Cerebellar nuclear complex (tissue), 1 donor: ENCODE measurements at places on chromosomes 12 and 14.

- no peak for DNase-seq
These were observed 7.1 kb downstream of the ARHGDIB start for GRCh38 chr12:14954269-14954668.

DNA sequence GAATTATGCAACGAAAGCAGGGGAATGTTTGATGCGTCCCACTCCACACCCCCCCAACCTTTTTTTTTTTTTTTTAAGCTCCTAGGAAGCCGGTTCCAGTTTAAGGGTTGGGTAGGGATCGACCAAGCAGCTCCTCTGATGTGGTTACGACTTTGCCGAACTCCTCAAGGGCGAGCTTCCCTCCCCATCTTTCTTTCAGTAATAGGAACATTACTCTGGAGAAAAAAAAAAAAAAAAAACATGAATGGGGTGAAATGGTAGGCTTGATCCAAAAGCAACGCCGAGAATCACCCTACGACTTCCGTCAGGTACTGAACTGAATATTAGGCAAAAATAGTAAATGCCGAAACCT, 9.6 kb downstream of the BMP4 start:
- no peak for DNase-seq

- no peak for DNase-seq
These were observed 32.1 kb downstream of the PRKAB1 start for GRCh38 chr12:119700078-119700477.

DNA sequence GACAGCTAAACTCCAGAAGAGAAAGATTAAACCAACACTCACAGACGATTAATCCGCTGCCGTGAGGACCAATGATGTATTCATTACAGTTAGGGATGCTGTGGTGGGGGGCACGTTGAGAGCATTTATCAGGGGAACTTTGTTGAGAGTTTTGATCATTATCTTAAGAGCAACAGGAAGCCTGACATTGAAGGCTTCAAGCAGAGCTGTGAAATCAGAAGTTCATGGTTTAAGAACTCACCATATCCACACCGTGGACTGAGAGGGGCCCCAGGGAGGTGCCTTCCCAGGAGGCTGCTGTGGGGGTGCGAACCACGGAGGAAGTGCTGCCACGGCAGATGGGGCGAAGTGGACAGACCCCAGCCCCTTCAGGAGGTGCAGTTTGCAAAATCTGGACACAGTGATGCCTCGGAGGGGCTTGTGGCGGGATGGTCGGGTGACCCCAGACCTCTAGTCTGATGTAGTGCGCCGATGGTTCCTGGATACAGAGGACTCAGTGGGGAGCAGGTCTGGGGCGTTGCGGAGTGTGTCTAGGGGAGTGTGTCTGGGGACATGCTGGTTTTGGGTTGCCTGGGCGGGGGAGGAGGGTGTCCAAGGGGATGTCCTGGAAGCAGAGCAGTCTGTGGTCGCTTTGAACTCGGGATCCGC, 73.0 kb downstream of the DIO3 start:
- DNase-seq, result no peak

- DNase-seq, result no peak
These were observed 42.6 kb downstream of the LIMA1 start for GRCh38 chr12:50240792-50241114.

DNA sequence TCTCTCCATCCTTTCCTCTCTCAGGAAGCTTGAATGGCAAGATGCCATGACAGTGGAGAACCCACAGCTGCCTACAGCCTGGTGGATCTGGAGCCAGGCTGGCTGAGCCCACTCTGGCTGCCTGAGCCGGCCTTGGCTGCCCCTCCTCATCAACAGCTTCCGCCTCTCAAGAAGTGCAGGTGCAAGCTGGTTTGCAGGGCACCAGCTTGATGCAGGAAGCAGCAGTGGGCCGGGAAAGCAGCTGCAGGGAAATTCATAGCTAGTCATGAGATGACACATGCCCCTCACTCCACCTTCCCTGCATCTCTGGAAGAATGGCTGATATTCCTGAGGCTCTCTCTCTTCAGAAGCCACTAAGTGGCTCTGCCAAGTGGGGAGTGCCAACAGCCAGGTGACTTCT, 289.1 kb downstream of the RPS29 start:
- no peak for DNase-seq

GRCh38 chr12:117622741-117623140, 261.3 kb upstream of the NOS1 start:
- DNase-seq, result no peak

DNA sequence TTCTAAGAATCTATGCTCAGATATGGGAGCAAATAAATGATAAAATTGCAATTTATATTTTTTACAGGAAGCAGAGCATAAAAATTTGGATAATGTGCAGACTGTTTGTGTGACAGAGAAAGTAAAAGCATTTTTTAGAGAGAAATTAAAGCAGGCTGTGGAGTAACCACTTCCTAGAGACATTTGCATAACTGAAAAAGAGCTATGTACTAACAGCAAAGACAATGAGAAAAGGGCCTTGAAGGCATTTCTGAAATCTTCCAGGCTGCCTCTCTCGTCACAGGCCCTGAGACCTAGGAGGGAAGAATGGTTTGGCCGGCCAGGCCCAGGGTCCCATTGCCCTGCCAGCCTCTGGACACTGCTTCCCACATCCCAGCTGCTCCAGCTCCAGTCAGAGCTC, 247.2 kb downstream of the ALX1 start:
- DNase-seq, result no peak

DNA sequence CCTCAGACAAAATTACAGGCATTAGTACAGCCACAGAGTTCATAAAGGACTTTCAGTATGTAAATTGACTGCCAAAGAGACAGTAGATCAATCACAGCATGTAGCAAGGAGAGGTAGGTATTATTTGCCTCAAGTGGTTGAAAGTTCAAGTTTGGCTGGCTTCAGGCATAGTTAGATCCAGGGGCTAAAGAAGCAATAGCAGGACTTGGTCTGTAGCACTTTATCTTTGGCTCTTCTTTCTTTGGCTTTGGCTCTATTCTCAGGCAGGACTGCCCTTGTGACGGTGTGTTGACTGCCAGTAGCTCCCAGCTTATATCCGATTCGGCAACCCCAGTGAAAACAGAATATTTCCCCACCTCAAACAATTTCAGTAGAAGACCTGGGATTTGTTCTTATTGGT, 346.0 kb upstream of the TBX3 start:
- DNase-seq, result no peak

- DNase-seq, result no peak
These were observed 2.5 kb upstream of the SMARCD1 start for GRCh38 chr12:50082644-50083043.

- DNase-seq, result no peak
These were observed 5.5 kb downstream of the SETD3 start for GRCh38 chr14:99475179-99475578.

- DNase-seq, result no peak
These were observed 41.4 kb upstream of the NUDT4 start for GRCh38 chr12:93336291-93336741.

DNA sequence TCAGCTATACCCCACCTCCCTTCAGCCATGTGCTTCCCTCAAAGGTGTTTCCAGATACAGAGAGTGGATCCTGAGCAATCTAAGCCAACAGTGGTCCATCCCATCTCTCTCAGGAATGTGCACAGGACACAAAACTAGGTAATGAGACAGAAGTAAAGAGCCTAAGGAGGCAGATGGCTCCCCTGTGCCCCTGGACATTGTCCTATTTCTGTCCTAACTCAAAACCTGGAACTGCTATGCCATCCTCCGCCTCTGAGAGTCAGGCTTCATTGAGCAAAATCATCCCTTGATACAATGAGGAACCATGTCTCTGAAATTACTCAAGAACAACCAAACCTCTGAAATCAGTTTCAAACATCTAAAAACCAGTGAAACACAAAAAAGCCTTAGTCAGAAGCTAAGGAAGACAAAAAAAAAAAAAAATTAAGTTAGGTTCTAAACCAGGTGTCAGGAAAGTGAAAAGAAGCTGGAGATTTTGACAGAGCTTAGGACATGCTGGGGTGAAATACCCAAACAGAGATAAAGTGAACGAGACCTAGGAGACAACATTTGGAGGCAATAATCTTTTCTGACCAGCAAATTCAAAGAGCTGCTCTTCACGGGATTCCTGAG, 200.3 kb upstream of the PLEKHG7 start:
- peak; percentile 32 for DNase-seq
